Endodermal cell (in vitro differentiated cells): ENCODE measurements at places on chromosomes 11 and 22. TPM values are rescaled to one million over a fixed set of nuclear protein-coding genes. Genes with fewer than 3 reads are reported as not detected.
A peak's percentile ranks its signal among the peaks of the same experiment; 100 is the strongest.

Gene CABP4
- total RNA-seq: not detected in 2 replicates

Gene CNGA4
- 4.3 and 4.9 TPM in 2 replicates for total RNA-seq

Gene SVIP
- total RNA-seq: 12.2 to 23.4 TPM (median 22.6 TPM) in 3 replicates

Gene LMO2
- total RNA-seq: 0.52 to 1.1 TPM (median 0.95 TPM) in 3 replicates

Gene CCDC116
- 0.19 to 0.46 TPM (median 0.38 TPM) in 3 replicates for total RNA-seq

DNA sequence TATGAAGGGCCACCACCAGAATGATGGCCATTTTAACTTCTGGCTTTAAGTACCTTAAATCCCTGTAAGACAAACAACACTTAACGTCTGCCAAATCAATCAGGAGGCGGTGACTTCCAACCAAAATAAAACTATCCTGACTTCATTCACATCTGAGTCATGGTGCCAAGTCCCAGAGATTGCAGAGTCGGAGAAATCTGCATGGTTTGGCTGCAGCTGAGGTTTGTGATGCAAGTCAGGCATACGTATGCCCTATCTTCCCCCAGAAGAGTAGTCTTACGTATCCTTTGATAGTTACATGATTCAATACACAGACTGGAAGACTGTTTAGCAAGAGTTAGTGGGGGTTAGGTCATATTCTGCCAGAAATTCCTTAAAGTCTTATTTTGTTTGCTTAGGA is 1.7 kb upstream of the GAB2 start:
- no peak for DNase-seq

DNA sequence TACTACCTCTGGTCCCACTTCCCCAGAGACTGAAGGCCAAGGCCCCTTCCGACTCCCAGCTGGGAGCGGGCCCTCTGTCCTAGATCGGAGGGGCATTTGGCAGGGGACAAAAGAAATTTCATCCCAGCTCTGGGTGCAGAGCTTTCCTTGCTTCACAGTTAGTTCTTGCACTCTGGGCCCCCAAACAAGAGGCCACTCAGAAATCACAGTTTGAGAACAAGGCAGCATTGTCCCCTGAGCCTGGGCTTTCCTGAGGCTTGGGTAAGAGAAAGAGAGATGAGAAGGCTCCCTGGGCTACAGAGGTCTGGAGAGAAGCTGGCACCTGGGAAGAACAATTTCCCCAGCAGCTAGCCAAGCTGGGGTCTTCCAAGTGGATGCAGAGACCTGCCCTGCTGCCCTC is 71.8 kb upstream of the NCAM1 start:
- no peak for DNase-seq

DNA sequence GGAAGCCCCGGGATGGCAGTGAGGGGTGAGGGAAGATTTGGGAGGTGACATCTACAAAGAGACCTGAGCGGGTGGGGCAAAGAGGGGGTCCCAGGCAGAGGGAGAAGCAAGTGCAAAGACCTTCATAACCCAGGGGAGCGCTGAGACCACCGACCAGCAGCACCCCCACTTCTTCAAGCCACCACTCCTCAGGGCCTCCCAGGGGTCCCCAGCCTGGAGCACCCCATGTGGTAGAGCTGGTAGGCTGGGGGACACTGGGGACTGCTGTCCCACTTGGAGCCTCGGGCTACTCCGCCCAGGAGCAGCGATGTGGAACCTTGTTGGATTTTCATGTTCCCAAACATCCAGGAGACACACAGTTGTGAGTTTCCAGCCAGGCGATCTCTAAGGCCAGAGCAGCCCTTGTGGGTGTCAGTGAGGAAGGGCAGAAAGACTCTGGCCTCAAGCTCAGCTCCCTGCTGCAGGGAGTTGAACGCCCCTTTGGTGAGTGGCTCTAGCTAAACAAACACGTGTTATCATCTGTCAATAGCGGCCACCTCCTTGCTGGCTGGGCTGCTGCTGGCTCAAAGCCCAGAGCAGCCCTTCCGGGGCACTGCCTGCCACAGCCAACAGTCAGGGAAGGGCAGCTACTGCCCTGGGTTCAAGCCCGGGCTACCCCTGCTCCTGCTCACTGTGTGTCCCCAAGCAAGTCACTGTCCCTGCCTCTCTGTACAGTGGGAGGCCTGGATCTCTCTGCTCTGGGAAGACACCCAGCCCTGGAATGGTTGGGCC is 25.7 kb upstream of the CHKA start:
- peak; percentile 74 for DNase-seq

DNA sequence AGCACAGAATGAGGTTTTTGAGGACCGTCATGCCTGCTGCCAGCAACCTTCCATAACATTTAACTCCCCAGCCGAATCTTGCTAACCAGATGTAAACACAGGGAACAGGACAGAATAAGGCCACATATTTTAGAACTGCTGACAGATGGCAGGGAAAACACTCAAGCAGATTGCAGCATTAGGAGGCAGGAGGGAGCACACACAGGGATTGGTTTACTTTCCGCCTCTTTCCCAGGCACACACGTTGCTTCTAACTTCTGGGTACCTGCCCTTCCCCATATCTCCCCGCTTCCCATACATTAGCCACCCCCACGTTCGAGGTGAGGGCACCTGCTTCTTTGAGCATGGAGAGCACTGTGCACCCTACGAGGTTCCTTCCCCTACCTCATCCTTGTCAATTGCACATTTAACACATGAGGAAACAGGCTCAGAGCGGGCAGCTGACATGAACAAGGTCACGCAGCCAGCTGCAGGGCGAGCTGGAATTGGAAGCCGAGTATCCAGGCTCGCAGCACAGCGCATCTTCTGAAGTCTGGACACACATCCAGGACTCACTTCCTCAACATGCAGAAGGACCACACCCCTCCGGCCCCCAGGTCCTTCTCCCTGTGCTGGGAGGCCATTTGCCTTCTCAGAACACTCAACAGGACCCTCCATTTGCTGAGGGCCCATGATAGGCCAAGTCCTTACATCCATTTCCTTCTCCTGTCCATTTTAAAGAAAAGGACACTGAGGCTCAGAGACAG is 18.7 kb downstream of the ASPHD2 start:
- DNase-seq: no peak

- DNase-seq: no peak
These were observed 31.0 kb downstream of the CCDC34 start for GRCh38 chr11:27331981-27332380.

GRCh38 chr11:27912916-27913315 is 195.0 kb downstream of the KIF18A start:
- no peak for DNase-seq

GRCh38 chr22:29988719-29989118 is 91.5 kb upstream of the HORMAD2 start:
- DNase-seq: no peak

GRCh38 chr22:49975543-49976389 is 15.2 kb downstream of the PIM3 start:
- DNase-seq: peak; percentile 79

- DNase-seq: no peak
These were observed 270.8 kb upstream of the NARS2 start for GRCh38 chr11:78845496-78845895.

DNA sequence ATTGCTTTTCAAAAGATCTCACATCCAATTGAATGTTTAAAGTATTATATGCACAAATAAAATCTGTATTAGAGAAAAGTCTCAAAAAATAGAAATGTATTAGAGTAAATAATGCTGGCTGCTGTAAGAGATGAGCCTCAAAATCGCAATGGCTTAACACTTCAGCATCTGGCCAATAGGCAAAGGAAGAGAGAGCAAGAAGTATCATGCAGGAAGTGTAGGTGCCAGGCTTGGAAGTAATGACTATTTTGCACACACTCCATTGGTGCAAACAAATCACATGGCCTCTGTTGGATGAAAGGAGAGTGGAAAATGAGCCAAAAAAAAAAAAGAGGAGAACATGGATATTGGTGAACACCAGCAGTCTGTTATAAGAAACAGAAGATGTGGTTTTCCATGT is 193.0 kb upstream of the E2F8 start:
- no peak for DNase-seq

DNA sequence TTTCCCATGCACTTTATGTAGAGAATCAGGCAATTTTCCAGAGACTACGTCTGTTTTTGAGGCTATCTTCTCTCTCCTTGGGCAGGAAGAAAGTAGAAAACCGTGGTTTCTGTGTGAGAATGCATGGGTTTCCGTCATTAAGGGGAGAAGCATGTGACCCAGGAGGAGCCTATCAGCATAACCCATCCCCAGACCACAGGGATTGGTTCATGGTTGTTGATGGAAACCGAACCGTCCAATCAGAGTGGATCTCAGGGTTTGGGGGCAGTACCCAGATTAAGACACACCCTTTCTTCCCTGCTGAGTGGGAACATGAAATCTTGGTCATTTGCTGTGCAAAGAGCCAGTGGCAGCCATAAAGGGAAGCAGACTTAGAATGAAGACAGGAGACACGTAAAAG is 517.8 kb downstream of the MN1 start:
- no peak for DNase-seq

GRCh38 chr11:68121067-68121899 is at the start of gene CHKA:
TSS of gene CHKA (minus strand) at chr11:68121388. CDS start at chr11:68121177, 211 bp downstream.
- peak; percentile 97 for DNase-seq

- no peak for DNase-seq
These were observed 40.4 kb downstream of the FLI1 start for GRCh38 chr11:128734103-128734831.

- DNase-seq: no peak
These were observed 269.2 kb upstream of the SORL1-AS1 start for GRCh38 chr11:121721961-121722360.

- no peak for DNase-seq
These were observed 14.8 kb downstream of the FAM181B start for GRCh38 chr11:82718821-82719220.
